ENCODE measurements at places on chromosomes 1 and 21. TPM values are rescaled to one million over a fixed set of nuclear protein-coding genes. Genes with fewer than 3 reads are reported as not detected.

DNA sequence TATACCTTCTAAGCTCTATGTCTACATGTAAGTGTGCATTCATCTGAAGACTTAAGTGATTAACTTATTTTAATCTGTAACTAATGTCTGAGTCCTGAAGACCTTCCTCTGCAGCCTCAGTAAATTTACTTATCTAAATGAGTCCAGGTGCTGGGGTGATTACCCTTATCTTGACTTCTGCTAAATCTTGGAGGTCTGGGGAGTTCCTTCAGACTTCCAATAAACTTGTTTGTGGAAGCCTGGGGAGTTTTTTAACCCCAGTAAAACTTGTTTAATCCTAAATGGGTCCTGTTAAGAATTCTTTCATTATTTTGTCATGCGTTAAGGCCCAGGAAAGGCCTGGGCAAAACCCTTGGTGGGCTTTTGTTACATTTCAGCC is 37.0 kb downstream of the RSPH1 start:
- no peak for DNase-seq

- DNase-seq: no peak
Measured at GRCh38 chr1:214386747-214387146, 105.8 kb downstream of the SMYD2 start.

DNA sequence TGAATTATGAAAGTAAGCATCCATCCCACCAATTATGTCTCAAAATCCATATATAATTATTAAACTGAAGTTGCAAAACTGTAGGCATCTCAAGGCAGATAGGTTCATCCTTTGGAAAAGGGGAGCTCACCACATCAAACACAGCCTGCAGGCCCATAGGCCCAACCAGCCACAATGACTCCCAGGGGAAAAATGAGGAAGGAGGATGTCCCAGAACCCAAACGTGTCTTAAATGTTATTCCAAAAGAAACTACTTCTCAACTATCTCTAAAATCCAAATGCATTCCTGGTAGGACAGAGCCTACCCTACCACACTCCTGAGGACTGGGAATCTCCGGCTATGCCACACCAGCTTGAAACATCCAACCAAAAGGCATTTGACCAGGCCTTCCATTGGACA is 12.8 kb downstream of the TIAM1 start:
- no peak for DNase-seq

- DNase-seq: no peak
Measured at GRCh38 chr1:26081267-26082019, 14.0 kb upstream of the TRIM63 start.

The ARHGEF16 gene
- 0.11 TPM for total RNA-seq

The C1orf167 gene
- not detected for total RNA-seq

DNA sequence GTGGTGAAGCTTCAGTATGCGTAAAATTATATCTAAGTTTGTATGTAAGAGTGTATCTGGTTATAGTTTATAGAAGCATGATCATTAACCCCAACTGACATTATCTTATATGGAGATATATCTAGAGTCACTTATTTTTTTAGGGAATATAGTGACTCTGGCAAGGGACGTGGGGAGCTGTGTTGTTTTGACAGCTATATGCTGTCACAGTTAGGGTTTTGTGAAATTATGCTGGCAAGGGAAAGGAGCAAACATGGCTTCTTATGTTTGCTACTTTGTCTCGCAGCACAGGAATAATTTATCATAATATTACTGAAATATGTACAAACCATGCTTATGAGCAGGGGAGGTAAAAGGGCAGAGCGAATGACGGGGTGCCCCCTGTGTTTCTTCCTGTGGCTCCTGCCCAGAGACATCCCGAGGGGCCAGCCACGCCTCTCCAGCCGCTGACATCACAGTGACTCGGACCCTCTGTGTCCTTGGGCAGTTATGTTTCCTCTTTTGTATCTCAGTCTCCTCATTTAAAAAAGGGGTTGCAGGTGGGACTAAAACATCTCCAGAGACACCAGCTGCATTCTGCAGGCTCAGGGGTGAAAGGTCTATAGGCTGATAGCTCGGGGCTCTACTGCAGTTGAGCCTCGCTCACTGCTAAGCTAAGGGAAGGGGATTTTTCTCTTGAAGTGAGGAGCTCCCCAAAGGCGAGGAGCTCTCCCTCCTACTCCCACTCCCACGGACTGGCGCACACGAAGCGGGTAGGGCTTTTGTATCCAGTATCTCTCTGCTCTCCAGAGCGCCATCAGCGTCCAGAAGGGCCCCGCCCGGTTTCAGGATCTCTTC is 14.9 kb downstream of the A3GALT2 start:
- DNase-seq: no peak

GRCh38 chr1:163523375-163524029 is 201.7 kb downstream of the NUF2 start:
- DNase-seq: no peak

DNA sequence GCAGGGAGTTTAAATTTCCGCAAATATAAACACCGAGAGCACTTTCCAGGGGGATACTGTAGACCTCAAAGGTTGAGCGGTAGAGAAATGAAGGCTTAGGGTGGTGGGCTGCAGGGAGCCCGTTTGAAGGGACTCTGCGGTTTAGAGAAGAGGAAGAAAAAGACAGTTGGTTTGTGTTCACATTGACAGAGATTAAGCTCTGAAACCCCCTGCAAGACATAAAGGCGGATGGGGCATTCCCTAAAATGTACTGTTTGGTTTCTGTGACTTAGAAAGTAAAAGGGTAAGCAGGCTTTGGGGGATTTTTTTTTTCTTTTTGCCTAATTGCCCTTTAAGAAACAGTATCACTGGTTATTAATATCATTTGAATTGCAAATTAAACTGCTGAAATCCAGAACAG is 1.3 kb downstream of the KAZN start:
- no peak for DNase-seq

DNA sequence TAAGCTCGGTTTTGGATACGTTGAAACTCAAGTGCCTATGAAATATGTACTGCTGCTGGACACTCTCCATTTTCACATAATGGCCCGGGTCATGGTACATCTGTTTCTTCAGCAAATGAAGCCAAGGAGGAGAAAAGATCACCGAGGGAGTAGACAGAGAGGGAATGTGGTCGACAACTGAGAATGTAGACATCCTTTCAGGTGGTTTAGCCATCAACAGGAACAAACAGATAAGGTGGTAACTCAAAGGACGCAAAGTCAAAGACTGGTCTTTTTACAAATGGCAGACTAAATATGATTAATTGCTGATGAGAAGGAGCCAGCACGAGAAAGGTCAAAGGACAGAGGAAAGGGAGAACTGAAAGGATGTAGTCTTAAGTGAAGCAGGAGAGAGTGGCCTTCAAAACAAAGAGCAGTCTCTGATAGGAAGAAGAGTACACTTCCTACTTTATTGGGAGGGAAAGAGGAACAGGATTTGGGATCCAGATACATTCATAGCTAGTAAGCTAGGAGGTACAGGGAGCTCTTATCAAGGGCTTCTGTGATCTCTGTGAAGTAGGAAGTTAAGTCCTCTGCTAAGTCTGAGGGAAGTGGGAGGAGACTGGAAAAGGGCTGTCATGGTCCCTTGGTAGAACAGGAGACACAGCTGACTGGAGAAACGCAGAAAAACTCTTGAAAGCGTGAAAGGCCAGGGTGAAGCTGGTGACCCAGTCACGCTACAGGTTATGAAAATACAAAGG is 28.3 kb downstream of the NUP133 start:
- no peak for DNase-seq

GRCh38 chr1:45107782-45108181 is 95.7 kb downstream of the UROD start:
- DNase-seq: no peak

- DNase-seq: no peak
Measured at GRCh38 chr21:32096411-32096810, 182.4 kb downstream of the MIS18A start.

The DPYD gene
- 35.9 TPM for total RNA-seq

GRCh38 chr1:54479841-54480524 is 68.0 kb upstream of the ACOT11 start:
- no peak for DNase-seq

- DNase-seq: no peak
Measured at GRCh38 chr1:183279835-183280234, 93.8 kb downstream of the LAMC2 start.

The APCS gene
- not detected for total RNA-seq

The SLC9C2 gene
- total RNA-seq: not detected

- DNase-seq: no peak
Measured at GRCh38 chr1:222790115-222790514, 24.7 kb upstream of the DISP1 start.

The SPRR2A gene
- not detected for total RNA-seq

The HRNR gene
- total RNA-seq: not detected

DNA sequence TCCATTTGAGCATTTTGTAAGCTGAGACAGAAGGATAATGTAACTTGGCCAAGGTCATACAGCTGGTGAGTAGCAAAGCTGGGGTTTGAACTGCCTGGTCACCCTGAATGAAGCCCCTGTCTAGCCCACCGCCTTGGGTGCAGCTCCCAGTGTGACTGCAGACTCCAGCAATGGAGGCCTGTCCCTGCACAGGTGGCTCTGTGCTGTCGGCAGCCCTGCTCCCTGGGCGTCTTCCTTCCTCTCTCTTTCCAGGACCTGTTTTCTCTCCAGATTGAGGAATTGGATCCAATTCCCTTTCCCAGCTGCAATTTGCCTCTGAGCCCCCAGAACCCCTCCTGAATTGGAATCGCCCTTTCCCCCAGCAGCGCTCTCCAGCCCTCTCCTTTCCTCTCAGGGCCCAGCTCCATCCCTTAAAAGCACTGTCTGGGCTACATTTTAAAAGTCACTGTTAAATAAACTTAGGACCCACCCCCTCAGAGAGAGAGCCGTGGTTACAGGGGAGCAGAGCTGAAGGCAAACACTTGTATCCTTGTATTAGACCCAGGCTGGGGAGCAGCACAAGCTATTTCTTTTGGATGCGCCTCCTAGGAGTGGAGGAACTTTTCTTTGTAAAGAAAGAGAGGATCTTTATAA is 161.4 kb upstream of the LMO4 start:
- no peak for DNase-seq

The TTC34 gene
- 1.3 TPM for total RNA-seq

- DNase-seq: no peak
Measured at GRCh38 chr1:160519642-160520435, 3.2 kb downstream of the SLAMF6 start.

DNA sequence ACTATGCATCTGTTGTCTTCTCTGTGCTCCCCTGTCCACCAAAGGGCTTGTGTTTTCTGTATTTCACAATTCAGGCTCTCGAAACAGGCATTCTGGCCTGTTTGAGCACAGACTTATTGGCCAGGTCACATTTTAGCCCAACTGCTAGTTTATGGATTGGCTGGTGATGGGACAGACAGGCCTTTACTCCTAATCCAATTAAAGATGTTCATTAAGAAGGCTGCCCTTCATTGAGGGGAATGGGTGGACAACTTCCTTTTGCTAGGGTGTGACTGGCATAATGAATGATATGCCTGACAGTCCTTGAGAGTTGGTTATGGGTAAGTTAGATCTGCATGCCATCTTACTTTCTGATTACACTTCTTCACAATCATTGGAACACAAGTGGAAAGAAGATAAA is 86.4 kb downstream of the LTN1 start:
- no peak for DNase-seq

DNA sequence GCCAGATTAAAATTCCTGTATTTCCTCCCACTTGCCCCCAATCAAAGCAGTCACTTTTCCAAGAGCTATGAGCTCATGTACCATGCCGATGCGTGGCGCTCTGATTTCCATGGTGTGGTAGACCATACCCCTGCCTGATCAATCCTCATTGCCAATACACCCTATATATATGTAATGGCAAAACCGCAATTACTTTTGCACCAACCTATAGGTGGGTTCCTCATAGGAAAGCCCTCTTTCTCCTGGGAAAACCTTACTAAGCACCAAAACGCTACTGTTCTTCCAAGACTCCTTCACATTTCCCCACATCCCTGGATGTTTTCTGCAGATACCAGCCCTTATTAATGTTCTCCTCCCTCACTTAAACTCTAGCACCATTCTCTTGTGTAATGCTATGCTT is 11.0 kb downstream of the KCNJ6 start:
- no peak for DNase-seq

- DNase-seq: no peak
Measured at GRCh38 chr1:181190364-181191035, 102.0 kb downstream of the IER5 start.

- DNase-seq: no peak
Measured at GRCh38 chr1:906600-907420, 16.9 kb upstream of the SAMD11 start.

The PLPP3 gene
- total RNA-seq: not detected

DNA sequence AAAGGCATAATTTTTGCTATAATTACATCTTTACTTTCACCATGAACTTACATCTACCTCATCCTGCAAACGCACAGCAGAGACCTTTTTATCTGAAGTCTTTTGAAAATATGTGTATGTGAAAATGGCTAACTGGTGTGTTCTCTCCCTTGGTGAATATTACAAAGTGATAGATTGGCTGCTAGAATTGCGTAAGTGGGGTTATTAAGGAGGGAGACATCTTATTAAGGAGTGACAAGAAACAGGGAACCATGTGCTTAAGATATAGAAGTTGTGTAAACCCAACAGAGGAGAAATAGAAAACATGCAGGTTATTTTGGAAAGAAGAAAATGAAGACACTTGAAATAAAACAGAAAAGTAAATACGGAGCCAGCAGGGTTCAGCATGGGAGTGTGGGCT is 7.8 kb downstream of the KCNJ15 start:
- DNase-seq: no peak

DNA sequence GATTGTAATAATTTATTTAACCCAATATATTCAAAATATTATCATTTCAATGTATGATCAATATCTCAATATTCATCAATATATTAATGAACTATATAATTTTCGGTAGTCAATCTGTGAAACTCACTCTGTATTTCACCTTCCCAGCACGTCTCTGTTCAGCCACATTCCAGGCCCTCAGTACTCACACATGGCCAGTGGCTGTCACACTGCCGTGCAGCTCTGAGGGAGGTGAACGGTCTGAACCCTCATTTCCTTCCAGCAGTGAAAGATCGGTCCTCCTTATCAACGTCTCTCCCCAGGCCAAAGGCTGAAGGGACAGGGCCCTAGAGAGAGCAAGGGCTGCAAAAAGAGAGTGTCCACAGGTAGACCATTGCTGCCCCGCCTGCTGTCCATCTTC is 39.5 kb upstream of the ZNF124 start:
- no peak for DNase-seq

DNA sequence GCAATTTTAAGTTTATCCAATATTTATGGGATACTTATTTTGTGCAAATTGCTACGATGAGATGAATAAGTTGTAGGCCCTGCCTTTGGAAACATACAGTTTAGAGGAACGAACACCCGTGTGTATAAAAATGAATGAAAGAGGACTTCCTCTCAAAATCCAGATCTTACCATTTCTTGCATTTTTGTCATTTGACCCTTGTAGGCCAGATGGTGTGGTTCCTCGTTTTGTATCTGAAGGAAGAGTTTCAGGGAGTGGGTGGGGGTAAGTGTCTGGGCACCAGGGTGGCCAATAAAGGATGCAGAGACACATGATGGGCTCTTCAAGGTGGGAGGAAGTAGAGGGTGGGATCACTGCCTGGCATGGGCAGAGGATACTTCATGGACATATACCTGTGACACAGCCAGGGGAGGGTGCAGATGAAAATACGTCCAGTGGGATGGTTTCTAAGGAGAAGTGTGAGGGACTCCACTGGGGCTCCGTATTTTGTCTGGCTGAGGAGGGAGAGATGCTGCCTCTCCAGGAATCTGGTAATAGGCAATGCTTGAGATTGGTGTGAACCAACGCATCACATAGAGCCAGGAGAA is 14.4 kb downstream of the MAPKAPK2 start:
- DNase-seq: no peak
